Pancreas (tissue), 10 donors: ENCODE measurements at places on chromosomes 3 and 15. TPM values are rescaled to one million over a fixed set of nuclear protein-coding genes. Genes with fewer than 3 reads are reported as not detected.

DNA sequence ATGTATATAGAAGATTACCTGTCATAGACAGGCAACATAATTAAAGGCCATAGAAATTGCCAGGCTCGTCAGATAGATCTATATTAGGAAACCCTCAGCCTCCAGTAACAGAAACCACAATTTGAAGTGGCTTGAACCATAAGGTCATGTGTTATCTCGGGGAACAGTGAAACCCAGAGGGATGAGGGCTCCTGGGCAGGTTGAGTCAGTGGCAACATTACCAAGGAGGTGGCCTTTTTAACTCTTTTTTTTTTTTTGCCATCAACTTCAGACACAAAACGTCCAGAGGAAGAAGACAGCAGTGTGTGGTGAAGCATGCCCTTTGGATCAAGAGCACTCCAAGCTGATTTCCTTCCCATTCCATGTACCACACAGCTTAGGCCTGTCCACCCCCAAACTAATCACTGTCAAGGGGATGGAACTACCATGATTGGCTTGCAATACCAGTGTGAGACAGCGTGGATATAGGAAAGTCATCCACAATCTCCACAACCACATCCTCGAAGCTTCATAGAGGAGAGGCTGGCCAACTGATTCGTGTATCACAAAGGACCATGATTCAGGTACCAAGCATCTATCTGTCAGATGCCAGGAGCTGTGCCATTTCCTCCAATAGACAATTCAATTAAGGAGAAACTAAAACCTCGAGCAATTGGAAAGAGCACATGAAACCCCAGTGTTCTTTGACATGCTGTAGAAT, 999 bp upstream of the KIF7 start:
- no peak for DNase-seq

- DNase-seq: no peak
These were observed 146.3 kb downstream of the ALCAM start for GRCh38 chr3:105513042-105513441.

DNA sequence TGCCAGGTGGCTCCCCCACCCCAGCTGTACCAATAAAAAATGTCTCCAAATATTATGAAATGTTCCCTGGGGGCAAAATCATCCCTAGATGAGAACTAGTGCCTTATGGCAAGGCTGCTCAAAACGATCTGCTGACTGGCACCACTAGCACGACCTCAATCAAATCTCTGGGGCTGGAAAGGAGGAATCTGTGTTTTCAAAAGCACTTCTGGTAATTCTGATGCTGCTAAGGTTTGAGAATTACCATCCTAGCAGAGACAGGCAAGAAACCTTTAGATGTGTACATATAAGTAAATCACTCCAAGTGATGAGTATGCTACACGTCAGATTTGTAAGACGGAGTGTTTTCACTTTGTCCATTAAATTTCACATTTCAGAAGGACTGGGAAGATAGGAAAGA, 360.1 kb upstream of the THRB start:
- DNase-seq: no peak

The GOLGA8J gene
- not detected for total RNA-seq

GRCh38 chr3:30948426-30948825, 54.0 kb upstream of the GADL1 start:
- no peak for DNase-seq

- no peak for DNase-seq
These were observed 113.5 kb downstream of the SEC22A start for GRCh38 chr3:123315271-123315595.
